Right renal pelvis (tissue), 4 donors: ENCODE measurements at places on chromosomes 7 and 10. TPM values are rescaled to one million over a fixed set of nuclear protein-coding genes. Genes with fewer than 3 reads are reported as not detected.

GRCh38 chr7:151833691-151834090 lies 43.2 kb downstream of the PRKAG2 start:
- DNase-seq: no peak

DNA sequence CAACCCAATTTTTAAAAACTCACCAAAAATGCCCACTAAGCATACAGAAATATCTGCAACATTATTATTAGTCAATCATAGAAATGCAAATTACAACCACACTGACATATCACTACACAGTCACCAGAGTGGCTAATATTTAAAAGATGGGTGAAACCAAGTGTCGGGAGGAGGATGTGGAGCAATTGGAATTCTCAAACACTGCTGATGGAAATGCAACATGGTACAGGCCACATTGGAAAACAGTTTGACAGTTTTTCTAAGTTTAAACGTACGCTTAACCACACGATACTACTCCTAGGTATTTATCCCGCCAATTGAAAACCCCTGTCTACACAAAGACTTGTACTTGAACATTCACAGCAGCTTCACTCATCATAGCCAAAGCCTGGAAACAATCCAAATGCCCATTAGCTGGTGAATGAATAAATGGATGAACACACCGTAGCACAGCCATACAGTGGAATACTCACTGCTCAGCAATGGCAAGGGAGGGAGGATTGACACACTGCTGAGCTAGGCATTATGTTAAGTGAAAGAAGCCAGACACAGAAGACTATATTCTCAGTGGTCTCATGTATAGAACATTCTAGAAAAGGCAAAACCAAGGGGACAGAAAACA lies 16.3 kb downstream of the GCK start:
- DNase-seq: no peak

- DNase-seq: no peak
Measured at GRCh38 chr10:10782603-10783002, 235.1 kb upstream of the CELF2 start.

DNA sequence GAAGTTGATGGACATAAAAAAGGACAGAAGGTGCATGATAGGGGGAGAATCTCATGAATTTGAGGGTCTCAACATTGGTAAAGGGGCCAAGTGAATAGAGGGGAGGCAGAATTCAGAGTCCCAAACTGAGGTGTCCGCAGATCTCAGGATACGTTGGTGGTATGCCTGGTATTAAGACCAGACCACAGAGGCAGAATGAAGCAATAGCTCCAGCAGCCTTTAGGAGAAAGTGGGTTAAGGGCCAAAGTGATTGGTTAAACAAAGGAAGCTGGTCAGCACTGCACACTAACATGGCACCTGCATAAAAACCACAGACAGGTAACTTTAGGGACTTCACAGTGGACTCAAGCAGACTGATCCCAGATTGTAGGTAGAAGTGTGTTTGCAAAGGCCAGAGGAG lies 37.5 kb downstream of the MEST start:
- DNase-seq: no peak

DNA sequence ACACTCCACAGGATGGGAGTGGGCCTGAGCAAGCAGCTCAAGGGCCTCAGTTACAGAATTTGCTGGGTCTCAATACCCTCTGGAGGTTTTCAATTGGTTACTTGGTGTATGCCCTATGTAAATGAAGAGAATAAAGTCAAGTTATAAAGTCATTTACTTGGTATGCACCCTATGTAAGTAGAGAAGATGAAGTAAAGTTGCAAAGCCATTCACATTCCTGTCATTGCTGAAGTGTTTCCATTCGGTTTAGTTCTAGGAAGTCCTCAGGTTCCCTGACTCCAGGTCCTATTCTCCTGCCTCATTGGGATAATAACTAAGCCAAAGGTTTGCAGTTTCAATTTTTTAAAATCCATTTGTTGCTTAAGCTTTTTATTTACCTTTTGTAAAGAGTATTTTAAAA lies 272.6 kb upstream of the NPSR1 start:
- DNase-seq: no peak

- no peak for DNase-seq
Measured at GRCh38 chr7:43553999-43554398, 28.9 kb upstream of the STK17A start.

DNA sequence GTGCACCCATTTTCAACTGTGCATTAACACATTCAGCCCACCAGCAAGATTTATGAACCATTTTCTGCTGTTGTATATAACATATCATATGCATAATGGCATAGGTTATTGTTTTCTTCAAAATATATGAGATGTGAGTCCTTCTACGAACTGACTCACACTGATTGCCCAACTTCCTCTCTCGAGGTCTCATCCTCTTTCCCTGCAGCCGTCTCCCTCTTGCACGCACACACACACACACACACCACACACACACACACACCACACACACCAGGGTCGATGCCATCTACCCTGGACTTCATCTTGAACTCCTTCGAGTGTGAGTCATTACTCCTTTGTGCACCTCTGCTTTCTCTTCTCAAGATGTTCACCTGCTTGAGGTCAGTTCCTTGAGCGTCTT lies 36.7 kb downstream of the EGFR start:
- DNase-seq: no peak

GRCh38 chr10:11212288-11213085 lies 194.8 kb downstream of the CELF2 start:
- DNase-seq: no peak

GRCh38 chr7:127809261-127809702 lies 157.3 kb downstream of the SND1 start:
- DNase-seq: no peak

DNA sequence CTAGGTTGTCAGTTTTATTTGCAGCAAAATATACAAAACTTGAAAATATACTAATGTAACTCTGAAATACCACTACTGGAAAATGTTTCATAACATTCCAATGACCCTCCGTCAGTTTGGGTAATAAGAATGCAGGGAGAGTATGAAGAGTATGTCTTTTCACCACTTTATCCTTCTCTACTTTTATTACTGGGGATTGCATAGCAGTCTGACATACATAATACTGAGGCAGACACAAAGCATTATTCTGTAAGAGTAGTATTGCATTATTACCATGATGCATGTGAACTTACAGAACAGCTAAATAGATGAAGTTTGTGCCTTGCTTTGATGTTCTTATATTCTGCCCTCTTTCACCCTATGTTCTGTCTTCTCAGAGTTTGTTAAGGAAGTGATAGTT lies 151.8 kb upstream of the TPK1 start:
- DNase-seq: no peak

DNA sequence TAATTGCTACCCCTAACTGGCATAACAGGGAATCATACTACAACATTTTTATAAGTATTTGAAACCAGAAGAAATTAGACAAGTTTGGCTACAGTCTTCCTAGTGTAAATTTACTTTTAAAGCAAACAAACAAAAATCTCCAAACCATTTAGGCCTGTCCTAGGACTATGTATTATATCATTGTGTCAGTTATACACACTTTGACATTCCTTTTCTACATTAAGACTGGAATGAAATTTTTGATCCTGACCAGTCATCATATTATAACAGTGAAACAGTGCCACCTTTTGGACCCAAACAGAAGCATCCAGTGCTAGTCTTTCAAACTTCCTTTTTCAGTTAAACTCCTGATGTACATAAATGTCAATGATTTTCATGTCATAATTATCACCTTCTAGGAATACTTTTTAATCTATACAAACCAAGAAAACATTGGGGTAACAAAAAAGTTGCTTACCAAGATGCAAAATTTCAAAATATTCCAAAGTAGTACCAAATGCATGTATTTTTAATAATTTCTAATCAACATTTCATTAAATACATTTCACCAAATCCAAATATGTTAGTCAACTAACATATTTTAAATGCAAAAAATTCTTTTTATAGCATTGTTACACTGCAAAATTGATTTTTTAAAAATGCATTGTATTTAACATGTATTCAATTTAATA lies 75.7 kb downstream of the IMMP2L start:
- DNase-seq: peak; percentile 36

- no peak for DNase-seq
Measured at GRCh38 chr10:33547976-33548375, 213.5 kb upstream of the NRP1 start.

- no peak for DNase-seq
Measured at GRCh38 chr10:34791228-34791627, 23.9 kb downstream of the PARD3 start.

DNA sequence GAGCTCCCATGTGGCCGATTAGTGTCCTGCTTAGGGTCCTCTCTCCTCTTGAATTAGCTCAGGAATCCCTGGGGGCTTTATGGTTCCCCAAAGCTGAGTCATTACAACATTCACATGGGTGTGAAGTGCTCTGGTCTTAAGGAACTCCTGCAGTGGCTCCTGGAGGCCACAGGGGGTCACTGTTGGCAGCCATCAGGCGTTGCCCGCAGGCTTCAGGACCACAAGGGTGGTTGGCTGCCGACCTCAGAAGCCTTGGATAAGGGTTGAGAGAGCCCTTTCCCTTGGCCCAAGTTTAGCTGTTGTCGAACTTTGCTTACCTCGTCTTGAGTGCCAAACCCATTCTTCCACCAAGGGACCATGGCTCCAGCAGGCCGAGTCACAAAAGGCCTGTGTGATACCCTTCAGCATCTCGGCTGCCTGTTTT lies 61.7 kb downstream of the SH2D4B start:
- DNase-seq: no peak

DNA sequence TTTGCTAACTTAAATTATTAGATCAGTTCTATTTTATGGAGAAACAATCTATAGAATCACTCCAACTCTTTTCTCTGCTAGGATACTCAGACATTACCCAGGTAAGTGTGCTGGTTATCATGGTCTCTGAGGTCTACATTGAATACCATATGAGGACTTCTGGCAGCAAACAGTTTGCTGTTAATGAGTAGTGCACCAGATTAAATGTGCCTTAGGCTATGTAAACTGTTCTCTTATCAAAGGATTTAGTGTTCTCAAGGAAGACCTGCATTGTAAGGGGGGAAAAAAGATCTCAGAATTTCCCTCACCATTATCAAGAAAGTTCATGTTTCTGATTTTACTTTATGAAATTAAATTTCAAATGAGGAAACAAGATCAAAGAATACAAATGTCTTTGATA lies 107.5 kb downstream of the ITGB8 start:
- no peak for DNase-seq

GRCh38 chr10:38043516-38043915 lies 33.0 kb downstream of the ZNF33A start:
- DNase-seq: no peak

DNA sequence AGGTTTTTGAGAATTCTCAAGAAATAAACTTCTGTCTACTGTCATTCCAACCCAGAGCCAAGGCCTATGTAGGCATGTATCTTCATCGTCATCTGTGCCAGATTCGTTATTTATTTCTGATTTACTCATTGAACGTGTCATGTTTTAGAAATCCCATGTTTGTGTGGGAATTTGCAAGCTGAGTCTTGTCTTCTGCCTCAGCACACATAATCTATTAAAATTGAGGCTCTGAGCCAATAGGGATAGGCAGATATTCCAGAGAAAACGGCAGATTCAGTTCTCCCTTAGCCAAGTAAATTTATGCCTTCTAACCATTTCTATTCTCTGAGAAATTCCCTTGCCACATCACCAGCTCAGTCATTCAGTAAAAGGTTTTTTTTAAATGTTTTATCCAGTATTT lies 444.6 kb downstream of the REEP3 start:
- DNase-seq: no peak

DNA sequence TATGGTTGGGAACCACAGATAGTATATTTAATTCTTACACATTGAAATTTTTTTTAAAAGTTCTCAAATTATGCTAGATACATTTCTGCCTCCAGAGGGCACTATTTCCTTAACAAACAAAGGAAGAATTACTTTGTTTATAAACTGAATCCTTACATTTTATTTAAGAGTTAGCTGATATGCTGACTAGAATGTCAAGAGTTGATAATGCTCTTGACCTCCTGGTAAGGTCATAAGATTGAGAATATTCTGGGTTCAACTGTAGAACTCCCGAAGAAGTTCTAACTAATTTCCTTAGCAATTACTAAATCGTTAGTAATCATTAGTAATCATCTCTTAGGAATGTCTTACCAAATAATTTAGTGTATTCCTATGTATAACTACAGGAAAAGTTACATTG lies 95.3 kb upstream of the CYP26C1 start:
- peak; percentile 54 for DNase-seq

CYP3A7 gene
- polyA plus RNA-seq: 0.51 TPM

RSPH10B gene
- polyA plus RNA-seq: 0.35 TPM

C10orf105 gene
- polyA plus RNA-seq: 0.15 TPM

MALSU1 gene
- polyA plus RNA-seq: 51.4 TPM

CLDN4 gene
- polyA plus RNA-seq: 78.7 TPM

TBC1D12 gene
- polyA plus RNA-seq: 19.5 TPM

SPRN gene
- polyA plus RNA-seq: 4.2 TPM

TFR2 gene
- polyA plus RNA-seq: 0.86 TPM
